ENCODE measurements at places on chromosomes 13 and 19.
A peak's percentile ranks its signal among the peaks of the same experiment; 100 is the strongest.

- no peak for DNase-seq
Observed at GRCh38 chr19:49469828-49470614, 4.0 kb upstream of the FLT3LG start.

DNA sequence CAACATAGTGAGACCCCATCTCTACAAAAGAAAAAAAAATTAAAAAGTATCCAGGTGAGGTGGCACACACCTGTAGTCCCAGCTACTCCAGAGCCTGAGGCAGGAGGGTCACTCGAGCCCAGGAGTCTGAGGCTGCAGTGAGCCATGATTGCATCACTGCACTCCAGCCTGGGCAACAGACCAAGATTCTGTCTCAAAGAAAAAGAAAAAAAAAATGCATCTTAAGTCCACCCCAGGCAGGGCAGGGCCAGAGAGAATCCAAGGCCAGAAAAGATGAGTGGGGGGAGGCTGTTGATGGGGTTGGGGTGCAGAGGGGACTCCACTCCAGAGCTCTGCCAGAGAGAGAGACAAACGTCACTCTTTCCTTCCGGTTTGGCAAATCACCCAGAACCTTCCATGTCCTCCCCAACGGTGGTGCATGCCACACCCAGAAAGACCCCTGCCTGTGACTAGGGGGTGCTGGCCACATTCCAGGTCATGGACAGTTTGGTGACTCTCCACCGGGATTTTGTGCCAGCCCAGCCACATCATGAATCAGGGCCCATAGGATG is 431 bp downstream of the FUT3 start:
- DNase-seq = no peak

DNA sequence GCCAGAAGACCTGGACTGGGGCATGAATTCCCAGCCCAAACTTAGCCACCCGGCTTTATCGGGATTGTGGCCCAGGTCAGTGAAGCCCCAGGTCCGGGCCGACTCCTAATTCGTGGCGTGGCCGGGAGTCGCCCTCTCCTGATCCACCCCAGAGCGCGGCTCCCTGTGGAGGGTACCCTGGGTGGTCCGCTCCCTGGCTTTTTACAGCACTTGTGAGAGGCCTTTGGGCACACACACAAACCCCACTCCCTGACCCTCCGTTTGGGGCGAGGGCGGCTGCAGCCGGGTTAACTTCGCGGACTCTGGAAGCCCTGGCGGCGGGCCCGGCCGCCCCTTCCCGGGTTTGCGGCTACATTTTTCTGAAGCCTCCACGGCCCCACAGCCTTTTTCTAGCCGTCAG is 56.4 kb downstream of the ZNF568 start:
- no peak for DNase-seq

DNA sequence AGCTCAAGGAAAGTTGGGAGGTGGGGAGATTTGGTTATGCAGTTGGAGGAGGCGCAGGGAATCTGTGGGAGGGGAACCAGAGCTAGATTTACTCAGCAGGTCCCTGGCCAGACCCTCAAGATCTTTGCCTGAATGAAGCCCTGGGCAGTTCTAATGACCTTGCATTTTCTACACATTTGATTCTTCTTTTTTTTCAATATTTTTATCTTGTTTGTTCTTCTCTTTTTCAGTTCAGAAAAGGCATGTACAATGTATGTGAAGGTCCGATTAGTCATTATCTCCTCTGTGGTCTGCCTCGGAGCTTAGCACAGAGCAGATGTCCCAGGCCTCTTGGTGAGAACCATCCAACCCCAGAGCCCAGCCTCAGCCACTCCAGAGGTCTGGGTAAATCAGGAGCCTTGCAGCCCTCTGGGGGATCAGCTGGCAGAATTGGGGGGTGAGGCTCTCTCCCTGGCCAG is 24.2 kb downstream of the SERP2 start:
- DNase-seq = peak; percentile 90

GRCh38 chr13:22561581-22561980 is 619.2 kb upstream of the SGCG start:
- no peak for DNase-seq

GRCh38 chr13:111489301-111489700 is 168.9 kb downstream of the TEX29 start:
- no peak for DNase-seq

Measured in erythroblast (primary cell).